ENCODE measurements at places on chromosomes 13 and 19.

DNA sequence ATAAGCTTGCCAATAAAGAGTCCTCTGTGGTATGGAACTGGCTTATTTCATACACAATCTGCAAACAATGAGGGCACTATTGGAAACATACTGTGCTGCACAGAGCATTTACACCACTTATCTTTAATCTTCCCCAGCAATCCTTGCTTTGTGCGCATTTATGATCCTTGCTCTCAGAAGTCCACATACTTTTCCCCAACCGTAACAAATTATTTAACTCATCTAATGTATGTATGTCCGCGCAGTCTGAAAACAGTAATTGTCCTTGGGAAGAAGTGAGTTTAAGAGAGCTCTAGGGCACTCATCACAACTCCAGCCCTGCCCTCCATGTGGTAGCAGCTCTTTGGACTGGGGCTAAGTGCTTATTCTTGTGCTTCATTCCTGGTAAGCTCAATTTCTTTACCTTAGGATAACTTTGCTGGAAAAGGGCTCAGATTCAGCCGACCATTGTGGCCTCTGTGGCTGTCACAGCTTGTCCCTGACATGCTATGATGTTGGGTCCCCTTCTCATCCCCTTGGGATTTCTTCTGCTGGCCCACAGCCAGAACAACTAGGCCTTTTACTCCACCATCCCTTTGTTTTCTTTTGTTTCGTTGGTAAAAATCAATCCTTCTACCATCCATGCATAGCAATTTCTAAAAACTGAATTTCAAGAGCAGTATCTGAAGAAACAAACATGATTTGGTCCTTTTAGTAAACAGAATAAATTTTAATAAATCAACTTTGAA, 152.7 kb downstream of the TNFRSF19 start:
- DNase-seq: no peak

DNA sequence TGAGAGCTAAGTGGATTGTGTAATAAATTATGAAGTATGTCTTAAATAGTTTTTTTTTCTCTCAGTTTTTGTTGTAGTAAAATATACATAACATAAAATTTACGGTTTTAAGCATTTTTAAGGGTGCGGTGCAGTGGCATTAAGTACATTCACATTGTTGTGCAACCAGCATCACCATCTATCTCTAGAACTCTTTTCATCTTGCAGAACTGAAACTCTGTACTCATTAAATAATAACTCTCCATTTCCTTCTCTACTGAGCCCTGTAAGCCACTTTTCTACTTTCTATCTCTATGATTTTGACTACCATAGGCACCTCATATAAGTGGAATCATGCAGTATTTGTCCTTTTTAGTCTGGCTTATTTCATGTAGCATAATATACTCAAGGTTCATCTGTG, 87.1 kb downstream of the GJA3 start:
- no peak for DNase-seq

DNA sequence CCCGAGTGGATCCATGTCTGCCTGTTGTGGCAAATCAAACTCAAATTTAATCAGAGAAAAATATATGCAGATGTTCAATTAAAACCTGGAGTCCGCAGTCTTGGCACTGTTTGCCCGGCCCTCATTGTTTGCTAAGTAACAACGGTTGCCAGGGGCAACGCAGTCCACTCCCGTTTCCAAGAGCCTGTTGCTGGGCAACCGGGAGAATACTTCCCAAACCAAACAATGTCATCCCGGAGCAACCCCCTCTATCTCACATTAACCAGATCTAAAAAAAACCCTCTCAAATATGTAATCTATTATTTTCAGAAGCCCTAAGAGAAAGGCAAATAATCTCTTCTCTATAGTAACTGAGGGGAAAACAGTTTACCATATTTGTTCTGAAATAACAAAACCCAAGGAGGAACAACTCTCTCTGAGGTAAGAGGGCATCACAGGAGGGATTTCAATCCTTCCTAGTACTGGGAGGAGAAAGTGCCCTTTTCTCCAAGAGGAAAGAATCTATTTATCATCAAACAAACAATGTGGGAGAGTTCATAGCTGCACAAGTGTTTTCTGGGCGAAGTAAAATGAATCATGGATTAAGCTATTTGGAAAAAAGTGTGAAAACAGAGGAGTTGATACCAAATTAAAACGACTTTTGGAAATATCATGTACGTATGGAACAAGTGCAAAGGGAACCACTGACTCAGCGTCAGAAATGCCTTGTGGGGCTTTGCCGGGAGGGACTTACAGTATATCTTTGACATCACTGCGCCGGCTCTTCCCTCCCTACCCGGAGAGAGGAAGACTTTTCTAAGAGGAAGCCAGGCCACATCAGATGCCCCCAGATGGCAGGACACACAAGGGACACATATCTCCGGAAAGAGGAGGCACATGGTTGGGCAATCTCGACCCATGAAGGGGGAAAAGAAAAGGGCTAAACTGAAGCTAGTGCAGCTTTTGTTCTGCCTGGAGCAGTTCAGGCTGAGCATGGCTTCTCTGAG, 43.3 kb downstream of the RFX2 start:
- DNase-seq: peak; percentile 95

DNA sequence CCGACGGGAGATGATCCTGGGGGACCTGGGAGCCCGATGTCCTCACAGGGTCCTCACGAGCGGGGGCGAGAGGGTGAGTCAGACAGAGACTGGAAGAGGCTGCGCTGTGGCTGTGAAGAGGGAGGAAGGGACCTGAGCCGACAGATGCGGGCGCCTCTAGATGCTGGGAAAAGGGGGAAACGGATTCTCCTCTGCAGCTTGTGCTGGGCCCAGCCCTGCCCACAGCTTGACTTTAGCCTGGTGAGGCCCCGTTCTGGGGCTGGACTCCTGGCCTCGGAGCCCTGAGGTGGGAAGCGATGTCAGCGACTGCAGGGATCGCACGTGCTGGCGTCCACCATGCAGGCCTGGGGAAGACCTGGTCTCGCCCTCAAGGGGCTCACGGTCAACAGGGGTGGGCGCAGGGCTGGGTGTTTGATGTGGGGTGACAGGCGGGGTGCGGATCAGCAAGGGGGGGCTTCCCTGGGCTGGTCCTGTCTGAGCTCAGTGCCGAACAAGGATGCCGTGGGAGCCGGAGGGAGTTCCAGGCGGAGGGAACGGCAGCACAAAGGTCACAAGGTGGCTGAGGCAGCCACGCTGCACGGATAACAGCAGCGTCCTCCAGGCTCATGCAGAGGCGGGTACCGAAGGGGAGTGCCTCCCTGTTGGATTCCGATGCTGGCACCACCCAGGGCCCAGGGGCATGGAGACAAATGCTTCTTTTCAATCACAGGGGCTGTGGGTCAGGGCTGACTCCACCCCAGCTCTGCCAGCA, 31.8 kb downstream of the PIP5K1C start:
- no peak for DNase-seq

GRCh38 chr13:90187478-90188350, 1159.8 kb upstream of the MIR17HG start:
- DNase-seq: no peak

GRCh38 chr19:57771417-57771816, 1.9 kb downstream of the ZNF586 start:
- DNase-seq: no peak

GRCh38 chr13:51230477-51231105, 8.4 kb downstream of the FAM124A start:
- peak; percentile 58 for DNase-seq

GRCh38 chr19:12052091-12052496, 667 bp downstream of the ZNF878 start:
- DNase-seq: no peak

DNA sequence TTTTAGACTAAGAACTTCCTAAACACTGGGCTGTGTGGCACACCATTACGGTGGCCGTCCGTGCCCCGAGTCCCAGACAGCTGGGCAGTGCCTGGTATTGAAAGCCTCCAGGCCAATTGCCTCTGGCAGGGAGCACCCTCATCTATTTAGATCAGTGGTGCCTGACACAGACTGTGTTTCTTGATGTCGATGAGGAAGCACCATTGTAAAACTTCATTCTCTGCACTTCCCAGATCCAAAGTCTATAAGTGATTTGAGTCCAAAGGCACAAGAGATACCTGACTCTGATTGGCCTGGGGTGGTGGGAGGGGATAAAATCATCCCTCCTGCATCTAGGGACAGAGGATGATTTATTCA, 8.5 kb upstream of the STK24 start:
- DNase-seq: no peak

- DNase-seq: no peak
Observed at GRCh38 chr19:46951171-46951986, 68.3 kb upstream of the NPAS1 start.

- no peak for DNase-seq
Observed at GRCh38 chr19:50238043-50238442, 34.6 kb downstream of the MYH14 start.

GRCh38 chr19:687569-688166, 7.6 kb downstream of the PRSS57 start:
- DNase-seq: no peak

DNA sequence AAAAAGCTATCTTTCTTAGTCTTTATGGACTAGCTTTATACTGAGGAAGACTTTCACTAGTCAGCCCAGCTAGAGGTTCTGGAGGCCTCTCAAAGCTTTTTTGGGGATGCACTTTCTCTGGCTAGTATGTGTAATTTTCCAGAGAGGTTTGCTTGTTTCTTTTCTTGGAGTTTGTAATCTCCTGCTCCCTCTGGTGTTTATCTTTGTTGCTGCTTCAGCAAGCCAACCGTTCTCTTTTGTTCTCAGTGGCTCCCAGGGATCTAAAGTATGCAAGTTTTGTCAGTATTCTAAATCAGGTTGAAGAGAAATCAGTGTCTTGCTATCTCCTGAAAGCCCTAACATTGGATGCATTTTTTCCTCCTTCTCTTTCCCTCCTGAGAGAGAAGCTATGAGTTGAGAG, 121.1 kb upstream of the MYO16 start:
- no peak for DNase-seq

- DNase-seq: no peak
Observed at GRCh38 chr13:30172593-30173302, 134.6 kb downstream of the KATNAL1 start.

GRCh38 chr13:114134944-114135610, 2.7 kb upstream of the RASA3 start:
- no peak for DNase-seq

- DNase-seq: no peak
Observed at GRCh38 chr19:34049944-34050343, 122.4 kb upstream of the LSM14A start.

- DNase-seq: no peak
Observed at GRCh38 chr19:33863436-33863835, 66.8 kb downstream of the KCTD15 start.

DNA sequence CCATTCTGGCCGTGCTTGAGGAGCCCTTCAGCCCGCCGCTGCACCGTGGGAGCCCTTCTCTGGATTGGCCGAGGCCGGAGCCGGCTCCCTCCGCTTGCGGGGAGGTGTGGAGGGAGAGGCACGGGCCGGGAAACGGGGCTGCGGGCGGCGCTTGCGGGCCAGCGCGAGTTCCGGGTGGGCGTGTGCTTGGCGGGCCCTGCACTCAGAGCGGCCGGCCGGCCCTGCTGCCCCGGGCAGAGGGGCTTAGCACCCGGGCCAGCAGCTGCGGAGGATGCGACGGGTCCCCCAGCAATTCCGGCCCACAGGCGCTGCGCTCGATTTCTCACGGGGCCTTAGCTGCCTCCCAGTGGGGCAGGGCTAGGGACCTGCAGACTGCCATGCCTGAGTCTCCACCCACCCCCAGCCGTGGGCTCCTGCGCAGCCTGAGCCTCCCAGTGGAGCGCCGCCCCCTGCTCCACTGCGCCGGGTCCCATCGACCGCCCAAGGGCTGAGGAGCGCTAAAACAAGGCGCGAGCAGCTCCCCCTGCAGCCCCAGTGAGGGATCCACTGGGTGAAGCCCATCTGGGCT, 76.5 kb downstream of the PCDH20 start:
- no peak for DNase-seq

DNA sequence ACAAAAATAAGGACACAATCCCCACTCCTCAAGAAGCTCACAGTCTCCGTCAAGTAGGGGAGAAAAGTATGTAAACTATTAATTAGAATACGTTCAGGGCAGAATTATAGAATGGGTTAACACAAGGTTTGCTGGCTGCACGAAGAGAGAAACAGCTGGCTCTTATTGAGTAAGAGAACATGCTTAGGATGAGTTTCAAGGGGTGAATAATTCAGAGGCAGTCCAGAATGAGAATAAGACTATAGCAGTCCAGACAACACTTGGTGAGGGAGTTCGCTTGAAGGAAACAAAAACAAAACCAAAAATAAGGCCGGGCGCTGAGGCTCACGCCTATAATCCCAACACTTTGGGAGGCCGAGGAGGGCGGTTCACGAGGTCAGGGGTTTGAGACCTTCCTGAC, 61.9 kb downstream of the THSD1 start:
- peak; percentile 50 for DNase-seq

DNA sequence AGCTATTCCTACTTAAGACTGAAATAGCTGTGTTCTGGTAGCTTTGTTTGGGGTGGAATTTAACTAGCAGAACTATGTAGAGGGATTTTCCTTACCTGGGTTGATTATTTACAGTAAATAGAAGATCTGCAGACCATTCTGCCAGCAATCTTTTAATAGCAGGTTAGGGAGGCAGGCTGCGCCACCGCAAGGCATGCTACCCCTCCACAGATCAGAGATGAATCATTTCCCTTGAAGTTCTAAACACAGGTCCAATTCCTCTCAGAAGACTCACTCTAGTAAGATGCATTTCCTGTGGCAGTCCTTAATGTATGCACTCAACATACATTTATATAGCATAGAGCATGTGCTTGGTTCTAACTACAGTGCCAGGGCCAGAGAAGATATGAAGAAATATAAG, 109.0 kb downstream of the TNFRSF19 start:
- DNase-seq: no peak

GRCh38 chr13:46587807-46588418, 34.9 kb downstream of the LRCH1 start:
- no peak for DNase-seq

DNA sequence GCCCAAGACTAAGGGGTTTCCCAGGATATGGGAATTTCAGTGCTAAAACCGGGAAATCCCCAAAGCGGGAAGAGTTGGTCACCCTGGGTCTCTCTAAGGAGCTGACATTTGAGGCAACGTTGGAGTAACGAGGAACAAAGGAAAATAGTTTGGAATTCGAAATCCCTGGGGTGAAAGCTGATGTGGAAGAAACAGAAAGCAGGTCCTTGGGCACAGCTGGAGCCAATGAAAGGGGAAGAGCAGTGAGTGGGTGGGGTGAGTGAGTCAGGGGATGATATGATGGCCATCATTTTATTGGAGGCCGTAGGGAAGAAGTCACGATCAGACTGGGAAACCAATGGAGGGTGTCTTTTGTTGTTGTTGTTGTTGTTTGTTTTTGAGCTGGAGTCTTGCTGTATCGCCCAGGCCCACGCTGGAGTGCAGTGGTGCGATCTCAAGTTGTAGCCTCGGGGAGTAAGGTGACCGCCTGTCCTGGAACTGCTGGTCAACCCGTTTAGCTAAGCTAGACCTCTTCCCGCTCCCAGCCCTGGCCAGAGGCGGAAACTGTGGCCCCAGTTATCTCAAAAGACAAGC, 3.4 kb upstream of the RFX2 start:
- no peak for DNase-seq
